ENCODE measurements at places on chromosomes 5 and 9. TPM values are rescaled to one million over a fixed set of nuclear protein-coding genes. Genes with fewer than 3 reads are reported as not detected.

Gene C9orf153
- 0.24 TPM for total RNA-seq

Gene SLC34A3
- not detected for total RNA-seq

DNA sequence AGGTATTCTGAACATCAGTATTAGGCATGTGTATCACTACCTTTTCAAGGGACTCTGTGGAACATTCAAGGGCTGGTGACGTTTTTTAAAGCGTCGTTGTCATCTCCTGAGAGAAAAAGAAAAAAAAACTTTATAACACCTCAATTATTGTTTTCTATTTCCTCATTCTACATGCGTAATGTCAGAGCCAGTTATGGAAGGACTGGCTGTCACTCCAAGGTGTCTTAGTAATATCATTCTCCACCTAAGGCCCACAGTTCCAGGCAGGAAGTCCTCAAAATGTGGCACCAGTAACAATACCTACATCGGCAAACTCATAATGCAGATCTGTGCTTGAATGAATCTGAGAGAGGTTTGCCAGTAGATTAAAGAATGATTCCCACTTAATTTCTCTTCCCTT lies 210.2 kb downstream of the SAXO1 start:
- no peak for DNase-seq

DNA sequence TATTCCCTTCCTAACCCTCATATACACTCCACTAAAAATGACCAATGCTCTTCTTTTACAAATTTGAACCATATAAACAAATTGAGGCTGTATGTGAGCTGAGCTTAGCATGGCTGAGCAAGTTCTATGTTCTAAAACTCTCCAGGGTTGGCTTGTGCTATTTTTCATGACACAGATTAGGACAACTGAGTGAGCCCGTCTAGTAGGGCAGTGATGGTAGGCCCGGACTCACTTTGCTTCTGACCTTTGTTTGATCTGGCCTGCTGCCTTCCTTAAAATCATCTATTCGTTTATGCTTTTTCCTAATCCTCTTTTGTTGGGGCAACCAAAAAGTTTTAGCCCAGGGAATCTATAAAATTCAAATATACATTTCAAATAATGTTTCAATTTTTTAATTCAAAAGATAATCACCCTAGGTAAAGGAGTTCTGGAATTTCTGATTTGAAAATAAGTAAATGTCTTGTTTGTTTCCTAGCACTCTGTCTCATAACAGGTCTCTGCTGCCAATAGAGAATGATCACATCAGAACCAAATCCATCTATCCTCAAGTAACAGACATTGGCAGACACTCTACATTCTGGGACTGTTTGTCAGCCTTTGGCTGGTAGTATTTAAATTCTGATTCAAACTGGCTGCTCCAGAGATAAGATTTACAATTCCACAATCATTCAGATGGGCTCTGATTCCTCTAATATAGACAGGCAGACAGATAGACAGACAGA lies 217.0 kb upstream of the TARS1 start:
- no peak for DNase-seq

DNA sequence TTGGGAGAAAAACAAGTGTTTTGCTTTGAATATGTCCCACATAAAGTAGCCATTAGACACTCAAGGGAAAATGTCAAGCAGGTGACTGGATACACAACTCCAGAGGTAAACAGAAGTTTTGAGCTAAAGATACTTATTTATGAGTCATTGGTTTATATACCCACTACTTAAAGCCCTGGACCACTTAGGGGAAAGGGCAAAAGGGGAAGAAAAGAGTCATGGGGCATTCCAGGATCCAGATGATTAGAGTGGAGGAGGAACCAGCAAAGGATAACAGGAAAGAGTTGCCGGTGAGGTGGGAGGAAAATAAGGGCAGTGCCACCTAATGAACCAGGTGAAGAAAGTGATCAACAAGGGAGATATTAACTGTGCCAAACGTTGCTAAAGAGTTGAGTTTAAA lies 254.2 kb upstream of the NR4A3 start:
- no peak for DNase-seq

Data from posterior vena cava (tissue), 2 donors.